ENCODE measurements at places on chromosomes 3 and 15.

GRCh38 chr3:159273608-159274007 lies 471.8 kb downstream of the MFSD1 start:
- DNase-seq: no peak

DNA sequence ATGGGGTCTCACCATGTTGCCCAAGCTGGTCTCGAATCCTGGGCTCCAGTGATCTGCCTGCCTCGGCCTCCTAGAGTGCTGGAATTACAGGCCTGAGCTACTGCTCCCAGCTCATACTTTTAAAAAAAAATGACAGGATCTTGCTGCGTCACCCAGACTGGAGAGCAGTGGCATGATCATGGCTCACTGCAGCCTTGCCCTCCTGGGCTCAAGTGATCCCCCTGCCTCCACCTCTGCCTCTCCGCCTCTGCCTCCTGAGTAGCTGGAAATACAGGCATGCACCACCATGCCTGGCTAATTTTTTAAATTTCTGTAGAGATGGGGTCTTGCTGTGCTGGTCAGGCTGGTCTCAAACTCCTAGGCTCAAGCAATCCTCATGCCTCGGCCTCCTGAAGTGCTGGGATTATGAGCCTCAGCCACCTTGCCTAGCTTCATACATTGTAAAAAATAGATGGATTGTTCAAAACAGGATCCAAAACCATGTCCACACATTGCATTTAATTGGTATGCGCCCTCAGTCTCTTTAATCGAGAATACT lies 8.9 kb downstream of the PHLDB2 start:
- no peak for DNase-seq

- DNase-seq: no peak
These were observed 29.2 kb upstream of the CCDC174 start for GRCh38 chr3:14622368-14622767.

GRCh38 chr15:73601451-73602445 lies 31.4 kb downstream of the NPTN start:
- no peak for DNase-seq

GRCh38 chr3:46692566-46692990 lies 901 bp downstream of the ALS2CL start:
- no peak for DNase-seq

DNA sequence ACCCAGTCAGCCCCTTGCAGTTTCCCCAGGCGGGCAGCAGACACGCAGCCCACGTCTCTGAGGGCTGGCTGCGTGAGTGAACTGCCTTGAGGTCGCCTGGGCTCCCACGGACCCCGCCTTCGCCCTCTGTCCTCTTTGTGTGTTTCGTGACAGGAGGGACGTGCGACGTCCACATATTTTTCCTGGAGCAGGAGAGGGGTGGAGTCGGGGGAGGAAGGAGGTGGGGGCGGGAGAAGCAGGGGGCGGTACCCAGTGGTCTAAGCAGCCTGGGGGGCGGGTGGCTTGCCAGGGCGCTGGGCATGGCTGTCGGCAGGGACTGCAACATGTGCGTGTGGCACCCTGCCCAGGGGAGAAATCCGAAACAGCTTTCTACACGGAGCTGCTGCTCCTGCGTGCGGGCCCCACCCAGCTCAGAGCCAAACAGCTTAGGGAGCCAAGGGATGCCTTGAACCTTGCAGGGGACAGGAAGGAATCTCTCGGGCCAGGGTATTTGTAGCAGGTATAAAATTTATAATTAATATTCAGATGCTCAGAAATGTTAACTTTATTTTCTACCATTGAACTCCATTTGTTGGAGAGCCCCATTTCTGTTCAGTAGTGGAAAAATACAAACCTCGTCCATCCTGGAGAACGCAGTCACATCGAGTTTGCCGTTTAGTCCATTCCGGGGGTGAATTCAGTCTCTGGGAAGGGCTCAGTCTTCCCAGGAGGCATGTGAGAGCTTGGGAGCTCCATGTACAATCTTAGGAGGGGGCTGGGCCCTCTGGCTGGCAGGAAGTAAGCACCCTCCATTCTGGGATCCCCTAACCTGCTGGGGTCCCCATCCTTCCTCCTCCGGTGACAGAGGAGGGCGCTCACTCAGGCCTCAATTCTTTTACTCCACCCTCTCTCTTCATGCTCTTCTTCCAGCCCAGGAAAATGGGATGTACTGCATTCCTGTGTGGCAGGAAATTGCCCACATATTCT lies 79.1 kb upstream of the MEF2A start:
- no peak for DNase-seq

DNA sequence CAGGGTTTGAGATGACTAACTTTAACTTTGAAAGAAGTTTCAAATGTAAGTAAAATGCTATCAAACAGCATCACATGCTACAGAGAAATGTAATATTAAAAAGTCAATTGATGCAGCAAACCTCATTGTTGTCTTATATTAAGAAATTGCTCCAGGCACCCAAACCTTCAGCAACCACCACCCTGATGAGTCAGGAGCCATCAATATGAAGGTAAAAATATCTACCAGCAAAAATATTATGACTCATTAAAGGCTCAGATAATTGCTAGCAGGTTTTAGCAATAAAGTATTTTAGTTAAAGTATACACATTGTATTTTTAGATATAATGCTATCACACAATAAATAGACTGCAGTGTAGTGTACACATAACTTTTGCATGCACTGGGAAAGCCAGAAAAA lies 746.3 kb downstream of the ZPLD1 start:
- no peak for DNase-seq

- no peak for DNase-seq
These were observed 241.8 kb downstream of the ADAMTS17 start for GRCh38 chr15:100099976-100100375.

- no peak for DNase-seq
These were observed 155.3 kb upstream of the MRPL3 start for GRCh38 chr3:131658115-131658514.

DNA sequence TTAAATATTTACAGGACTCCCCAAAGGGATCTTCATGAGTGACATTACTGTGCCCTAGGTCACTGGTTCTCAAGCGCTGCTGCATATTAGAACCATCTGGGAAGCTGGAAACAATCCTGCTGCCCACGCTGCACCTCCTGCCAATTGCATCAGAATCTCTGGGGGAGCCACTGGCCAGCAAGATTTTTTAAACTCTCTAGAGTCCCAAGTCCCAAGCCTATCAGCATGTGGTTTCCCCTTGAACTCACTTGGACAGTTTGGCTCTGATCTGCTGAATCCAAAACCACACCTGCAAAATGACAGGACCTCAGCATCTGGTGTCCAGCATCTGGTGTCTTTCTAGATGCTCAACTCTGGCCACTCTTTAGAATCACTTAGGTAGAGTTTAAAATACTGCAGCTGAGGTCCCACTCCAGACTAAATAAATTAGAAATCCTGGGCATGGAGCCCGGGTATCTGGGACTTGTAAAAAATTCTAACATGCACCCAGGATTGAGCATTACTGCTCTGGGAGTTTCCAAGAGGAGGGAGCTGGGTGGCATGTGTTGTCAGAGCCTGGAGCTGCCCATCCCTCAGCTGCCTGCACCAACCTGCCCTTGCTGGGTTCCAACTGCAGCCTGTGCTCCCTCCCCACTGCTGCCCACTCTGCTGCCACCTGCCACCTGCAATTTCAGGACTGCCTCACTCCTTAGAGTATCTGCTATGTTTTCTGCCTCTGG lies 311.3 kb downstream of the SLC9A9 start:
- no peak for DNase-seq

Measured in stimulated activated CD4-positive, alpha-beta T cell treated with anti-CD3 and anti-CD28 coated beads, TNF-alpha, amount 100 ng/mL, for 1 hour (primary cell).